ENCODE measurements at places on chromosomes 13 and 19. TPM values are rescaled to one million over a fixed set of nuclear protein-coding genes. Genes with fewer than 3 reads are reported as not detected.

TEX26 gene
- total RNA-seq, result 0.48 TPM

DNA sequence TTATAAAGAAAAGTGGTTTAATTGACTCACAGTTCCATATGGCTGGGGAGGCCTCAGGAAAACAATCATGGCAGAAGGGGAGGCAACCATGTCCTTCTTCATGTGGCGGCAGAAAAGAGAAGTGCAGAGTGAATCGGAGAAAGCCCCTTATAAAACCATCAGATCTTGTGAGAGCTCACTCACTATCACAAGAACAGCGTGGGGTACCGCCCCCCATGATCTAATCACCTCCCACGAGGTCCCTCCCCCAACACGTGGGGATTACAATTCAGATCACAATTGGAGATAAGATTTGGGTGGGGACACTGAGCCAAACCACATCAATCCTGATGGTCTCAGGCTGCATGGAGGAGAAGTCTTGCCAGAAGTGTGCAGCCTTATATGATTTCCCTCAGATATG, 26.0 kb downstream of the TM9SF2 start:
- no peaks in the 10 kb centered on the region for H3K27me3 ChIP-seq
- no peak overlapping the region for H3K27ac ChIP-seq
- H3K4me3 ChIP-seq, result no peak overlapping the region
- no peaks in the 10 kb centered on the region for H3K36me3 ChIP-seq

DNA sequence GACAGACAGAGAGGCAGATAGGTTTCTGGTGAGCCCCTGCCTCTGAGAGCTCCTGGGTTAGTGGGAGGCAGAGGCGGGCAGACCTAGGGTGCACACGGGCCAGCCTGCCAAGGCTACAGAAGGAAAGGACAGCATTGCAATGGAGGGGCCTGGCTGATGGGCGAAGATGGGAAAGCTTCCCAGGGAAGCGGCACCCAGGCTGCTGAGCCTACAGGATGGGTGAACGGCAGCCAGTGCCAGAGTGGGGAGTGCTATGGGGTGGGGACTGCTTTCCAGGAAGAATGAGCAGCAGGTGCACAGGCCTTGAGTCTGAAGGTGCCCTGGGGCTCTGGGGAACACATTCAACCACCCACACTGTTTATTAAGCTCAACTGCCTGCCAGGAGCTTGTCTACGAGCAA, 702 bp upstream of the MAG start:
- H3K27ac ChIP-seq, result no peak overlapping the region
- no peak for DNase-seq
- no peak overlapping the region for H3K4me3 ChIP-seq
- H3K4me1 ChIP-seq, result no peaks in the 10 kb centered on the region

DNA sequence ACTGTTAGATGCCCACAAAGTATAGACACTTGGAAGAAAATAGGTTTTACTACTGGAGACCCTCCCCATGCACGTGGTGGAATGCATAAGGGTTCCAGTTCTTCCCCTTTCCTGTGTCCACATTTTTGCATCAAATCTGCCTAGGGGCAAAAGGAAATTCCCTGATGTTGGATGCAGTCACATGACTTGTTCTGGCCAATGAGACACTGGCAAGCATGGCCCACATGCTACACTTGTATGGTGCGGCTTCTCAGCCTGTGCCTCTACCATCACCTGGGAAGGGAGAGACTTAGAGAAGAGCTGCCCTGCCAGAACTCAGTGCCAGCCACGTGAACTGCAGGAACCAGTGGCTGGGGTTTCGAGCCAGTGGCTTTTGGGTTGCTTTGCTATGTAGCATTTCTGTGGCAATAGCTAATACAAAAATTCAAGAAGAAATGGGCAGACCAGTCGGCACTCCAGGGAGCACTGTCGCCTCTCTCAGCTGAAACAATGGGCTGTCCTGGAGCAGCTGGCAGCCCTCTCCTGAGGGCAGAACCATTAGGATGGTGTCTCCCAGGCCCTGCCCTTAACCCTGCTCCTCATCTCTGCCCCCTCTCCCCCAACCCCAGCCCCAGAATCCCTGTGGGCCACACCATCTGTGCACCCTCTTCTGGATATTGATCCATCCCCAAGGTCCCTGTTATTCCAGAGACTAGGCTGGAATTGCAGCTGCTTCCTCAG, 634.0 kb downstream of the UQCRFS1 start:
- no peak for DNase-seq
- no peaks in the 10 kb centered on the region for H3K27me3 ChIP-seq
- no peaks in the 10 kb centered on the region for H3K4me1 ChIP-seq
- no peak overlapping the region for H3K27ac ChIP-seq
- H3K36me3 ChIP-seq, result no peaks in the 10 kb centered on the region

DNA sequence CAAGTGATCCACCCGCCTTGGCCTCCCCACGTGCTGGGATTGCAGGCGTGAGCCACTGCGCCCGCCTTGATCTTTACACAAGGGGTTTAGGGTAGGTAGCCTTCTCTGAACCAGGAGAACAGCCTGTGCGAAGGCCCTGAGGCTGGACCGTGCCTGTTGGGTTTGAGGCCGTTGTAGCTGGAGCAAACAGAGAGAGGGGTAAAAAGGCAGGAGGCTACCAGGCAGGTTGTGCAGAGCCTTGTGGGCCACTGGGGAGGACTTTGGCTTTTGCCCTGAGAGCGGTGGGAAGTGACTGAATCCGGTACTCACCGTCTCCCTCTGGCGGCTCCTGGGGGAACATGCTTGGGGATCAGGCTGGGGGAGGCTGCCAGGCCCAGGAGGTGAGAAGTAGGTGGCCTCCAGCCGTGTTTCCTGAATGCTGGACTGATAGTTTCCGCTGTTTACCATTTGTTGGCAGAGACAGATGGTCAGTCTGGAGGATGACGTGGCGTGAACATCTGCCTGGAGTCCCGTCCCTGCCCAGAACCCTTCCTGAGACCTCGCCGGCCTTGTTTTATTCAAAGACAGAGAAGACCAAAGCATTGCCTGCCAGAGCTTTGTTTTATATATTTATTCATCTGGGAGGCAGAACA, 24.6 kb downstream of the SPC24 start:
- H3K4me1 ChIP-seq, result no peaks in the 10 kb centered on the region
- no peaks in the 10 kb centered on the region for H3K36me3 ChIP-seq
- H3K4me3 ChIP-seq, result no peak overlapping the region

DNA sequence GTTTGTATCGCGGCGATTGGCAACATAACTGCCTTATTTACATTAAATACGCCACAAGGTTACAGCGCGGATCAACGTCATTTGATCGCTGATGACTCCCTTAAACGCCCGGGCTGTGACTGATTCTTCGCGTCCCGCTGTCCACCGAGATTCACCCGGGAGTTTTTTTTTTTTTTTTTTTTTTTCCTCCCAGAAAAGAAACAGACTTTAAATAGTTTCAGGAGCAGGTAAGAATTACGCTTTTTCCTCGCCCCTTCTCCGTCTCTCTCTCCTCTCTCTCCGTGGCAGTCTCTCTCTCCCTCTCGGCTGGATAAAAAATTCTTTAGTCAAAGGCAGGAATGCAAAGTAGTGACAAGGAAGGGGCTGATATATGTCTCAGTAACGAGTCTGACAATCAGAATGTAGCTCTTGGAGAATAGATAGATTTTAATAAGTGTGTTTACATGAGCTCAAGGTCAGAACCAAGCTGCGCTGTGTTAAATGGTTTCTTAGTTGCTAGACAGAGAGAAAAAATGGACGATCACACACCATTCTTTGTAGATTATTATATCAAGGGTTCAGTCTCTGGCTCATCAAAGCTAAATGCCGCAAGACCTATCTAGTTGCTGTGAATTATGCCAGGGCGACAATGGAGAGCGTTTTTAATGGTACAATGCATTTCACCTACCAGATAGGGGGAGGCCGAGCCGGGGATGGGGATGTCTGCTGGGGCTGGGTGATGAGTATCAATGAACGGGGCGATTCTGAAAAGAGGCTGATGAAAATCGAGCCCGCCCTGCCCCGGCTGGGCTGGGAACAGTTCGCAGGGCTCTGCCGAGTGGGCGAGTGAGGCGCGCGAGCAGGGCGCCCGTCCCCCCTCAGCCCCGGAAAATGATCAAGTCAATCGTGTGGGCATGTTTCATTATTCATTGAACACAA, 147.2 kb upstream of the ZNF536 start:
- no peak for DNase-seq
- H3K4me1 ChIP-seq, result peaks cover 14% of the 10 kb centered on the region
- H3K27me3 ChIP-seq, result peaks cover 2% of the 10 kb centered on the region
- H3K27ac ChIP-seq, result no peak overlapping the region

DNA sequence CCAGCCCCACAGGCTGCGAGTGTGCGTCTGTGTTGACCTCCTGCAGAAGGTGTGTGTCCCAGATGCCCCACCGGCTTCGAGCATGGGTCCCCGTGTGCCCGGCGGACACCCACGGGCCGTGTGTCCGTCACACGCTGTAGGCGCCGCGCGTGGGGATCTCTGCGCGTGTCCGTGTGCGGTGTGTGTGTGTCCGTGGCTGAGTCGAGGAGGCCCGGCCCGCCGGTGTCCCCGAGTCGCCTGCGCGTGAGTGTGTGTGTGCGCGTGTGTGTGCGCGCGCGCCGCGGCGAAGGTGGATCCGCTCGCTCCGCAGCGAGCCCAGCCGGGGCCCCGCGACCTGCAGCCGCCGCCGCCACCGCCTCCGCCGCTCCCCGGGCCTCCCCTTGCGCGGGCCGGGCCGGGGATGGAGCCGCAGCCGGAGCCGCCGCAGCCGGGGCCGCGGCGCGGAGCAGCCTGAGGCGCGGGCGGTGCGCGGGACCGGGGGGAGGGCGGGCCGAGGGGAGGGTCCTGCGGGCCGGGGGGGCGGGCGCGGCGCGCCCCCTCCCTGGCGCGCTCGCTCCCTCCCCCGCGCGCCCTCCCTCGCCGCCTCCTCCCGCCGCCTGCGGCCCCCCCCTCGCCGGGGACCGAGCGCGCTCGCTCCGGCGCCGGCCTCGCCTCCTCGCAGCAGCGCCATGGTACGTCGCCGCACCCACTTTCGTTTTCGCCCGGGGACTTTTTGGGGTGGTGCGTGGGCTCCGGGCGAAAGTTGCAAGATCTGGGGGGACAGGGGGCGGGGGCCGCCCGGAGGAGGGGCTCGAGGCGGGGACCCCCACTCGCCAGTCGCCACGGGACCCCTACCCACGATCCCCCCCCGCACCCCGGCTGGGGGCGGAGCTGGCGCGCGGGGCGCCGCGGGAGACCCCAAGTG, 7.1 kb upstream of the NFIC start:
- peak overlapping the region; percentile 100 for H3K4me3 ChIP-seq
- H3K4me1 ChIP-seq, result peaks cover 5% of the 10 kb centered on the region
- peak overlapping the region; percentile 99 for H3K27ac ChIP-seq
- DNase-seq, result no peak

DACT3 gene
- total RNA-seq, result 1.9 TPM

FXYD3 gene
- total RNA-seq, result 318 TPM

- DNase-seq, result no peak
- H3K27ac ChIP-seq, result no peak overlapping the region
- H3K36me3 ChIP-seq, result no peaks in the 10 kb centered on the region
- no peaks in the 10 kb centered on the region for H3K4me1 ChIP-seq
- H3K4me3 ChIP-seq, result no peak overlapping the region
These were observed 52.1 kb downstream of the FLT1 start for GRCh38 chr13:28442839-28443238.

FRY gene
- total RNA-seq, result 41.0 TPM

SERTM1 gene
- 0.16 TPM for total RNA-seq

ERICH4 gene
- total RNA-seq, result not detected

DNA sequence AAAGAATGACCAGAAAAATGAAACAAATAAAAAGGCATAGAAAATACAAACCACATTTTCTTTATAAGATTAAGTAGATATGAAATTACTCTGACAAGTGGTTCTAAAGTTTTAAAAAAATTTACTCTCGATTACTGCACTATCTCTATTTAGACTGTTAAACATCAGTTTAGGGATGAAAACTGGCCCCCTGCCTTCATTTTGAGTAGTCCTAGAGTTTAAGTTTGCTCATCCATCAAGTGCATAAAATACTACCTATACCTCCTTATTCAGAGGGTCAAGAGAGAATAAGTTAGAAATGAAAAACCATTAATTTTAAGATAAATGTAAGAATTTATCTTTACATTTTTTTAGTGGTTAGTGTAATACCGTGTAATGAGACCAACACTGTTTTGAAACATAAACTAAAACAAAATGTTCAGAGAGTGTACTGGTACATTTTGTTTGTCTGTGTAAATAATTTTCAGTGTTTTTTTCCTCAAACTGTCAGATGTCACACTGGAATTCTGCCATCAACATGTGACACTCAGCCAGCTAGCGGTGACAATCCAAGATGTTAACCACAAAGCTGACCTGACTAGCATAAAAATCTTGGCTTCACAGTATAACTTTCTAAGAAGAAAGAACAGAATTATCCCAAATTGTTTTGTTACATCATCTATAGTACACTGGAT, 184.8 kb upstream of the PCDH20 start:
- no peaks in the 10 kb centered on the region for H3K27me3 ChIP-seq
- no peaks in the 10 kb centered on the region for H3K36me3 ChIP-seq
- no peaks in the 10 kb centered on the region for H3K4me1 ChIP-seq
- no peak for DNase-seq

DMRTC2 gene
- not detected for total RNA-seq

DNA sequence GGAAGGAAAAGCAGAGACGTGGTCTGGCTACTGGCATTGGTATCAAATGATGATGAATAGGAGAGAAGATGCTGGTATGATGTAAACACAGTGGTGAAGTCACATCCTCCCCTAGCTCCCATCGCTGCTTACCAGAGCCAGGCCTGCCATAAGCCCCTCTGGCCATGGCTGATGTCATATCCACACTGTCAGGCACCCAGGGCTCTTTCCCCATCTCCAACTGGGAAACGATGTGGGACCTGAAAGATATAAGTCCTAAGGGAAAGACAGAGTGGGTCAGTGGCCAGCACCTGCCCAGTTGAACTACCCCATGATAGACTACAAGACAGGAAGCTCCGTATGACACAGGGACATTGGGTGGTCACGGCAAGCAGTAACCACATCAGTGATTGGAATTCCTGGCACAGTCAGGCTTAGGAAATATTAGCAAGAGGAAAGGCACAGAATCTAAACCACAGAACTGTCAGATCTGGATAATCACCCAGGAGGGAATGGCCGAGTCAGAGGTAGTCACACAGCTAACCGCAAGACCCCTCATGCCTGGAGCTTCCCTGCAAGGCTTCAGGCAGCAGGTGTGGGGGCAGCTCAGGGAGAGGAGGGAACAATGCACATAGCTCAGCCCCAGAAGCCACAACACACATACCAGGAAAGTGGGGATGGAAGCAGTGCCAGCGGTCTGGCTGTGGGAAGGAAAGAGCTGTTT, 3.8 kb downstream of the ZNF792 start:
- H3K36me3 ChIP-seq, result peaks cover 30% of the 10 kb centered on the region
- DNase-seq, result no peak
- H3K4me3 ChIP-seq, result no peak overlapping the region
